Activated CD4-positive, alpha-beta T cell treated with anti-CD3 and anti-CD28 coated beads, Interleukin-2, amount 10 ng/mL, durations not matched to agents 7 days and 5 days (primary cell): ENCODE measurements at places on chromosomes 2 and 18.
A peak's percentile ranks its signal among the peaks of the same experiment; 100 is the strongest.

GRCh38 chr2:144774809-144775208, 254.9 kb upstream of the ZEB2 start:
- no peak for DNase-seq

GRCh38 chr2:130796290-130796689, 40.4 kb upstream of the ARHGEF4 start:
- DNase-seq: no peak

- DNase-seq: no peak
Measured at GRCh38 chr2:38835990-38836389, 39.7 kb downstream of the DHX57 start.

DNA sequence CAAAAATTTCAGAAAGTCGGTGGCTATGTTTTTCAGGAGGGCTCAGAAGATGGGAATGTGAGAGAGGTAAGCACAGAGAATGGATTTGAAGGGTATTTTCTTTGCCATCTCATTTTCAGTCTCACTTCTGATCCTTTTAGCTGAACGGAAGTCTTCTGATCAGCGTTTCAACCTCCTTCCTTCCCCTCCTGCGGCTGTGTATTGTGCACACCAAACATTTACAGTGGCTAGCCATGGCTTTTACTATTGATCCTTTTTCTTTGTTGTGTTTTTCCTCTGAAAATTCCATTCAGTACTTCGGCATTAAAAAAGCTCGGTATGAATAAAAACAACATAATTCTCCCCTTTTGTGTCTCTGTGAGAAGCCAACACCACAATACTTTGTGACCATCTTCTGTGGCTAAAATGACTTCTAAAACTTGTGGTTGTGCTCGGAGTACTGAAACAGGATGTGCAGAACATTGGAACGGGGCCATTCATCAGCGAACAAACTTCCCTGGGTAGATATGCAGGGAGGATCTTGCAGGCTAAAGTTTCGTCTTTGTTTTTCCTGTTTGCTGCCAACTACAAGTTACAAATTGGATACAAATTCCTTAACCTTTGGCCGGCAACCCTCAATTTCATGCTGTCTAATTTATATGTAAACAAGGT, 260.8 kb upstream of the FAM98A start:
- DNase-seq: no peak

GRCh38 chr18:22703883-22704585, 229.1 kb upstream of the RBBP8 start:
- DNase-seq: peak; percentile 18

- DNase-seq: no peak
Measured at GRCh38 chr2:95342556-95343320, 45.6 kb downstream of the KCNIP3 start.

DNA sequence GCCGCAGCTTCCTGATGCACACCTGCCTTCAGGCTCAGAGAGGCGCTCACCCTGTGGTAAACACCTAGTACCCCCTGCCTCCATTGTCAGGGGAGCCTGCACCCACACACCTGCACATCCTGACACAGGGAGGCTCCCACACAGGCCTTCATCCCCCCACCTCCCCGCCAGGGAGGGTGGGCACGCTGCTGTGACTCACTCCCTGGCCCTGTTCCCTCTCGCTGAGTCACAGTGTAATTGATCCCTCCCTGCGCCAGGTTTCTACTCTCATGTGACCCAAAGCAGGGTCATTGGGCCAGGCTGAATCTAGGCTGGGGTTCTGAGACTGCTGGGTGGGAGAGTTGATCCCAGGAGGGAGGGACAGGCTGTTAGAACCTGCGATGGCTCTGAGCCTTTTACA, 8.5 kb upstream of the CELF4 start:
- no peak for DNase-seq

DNA sequence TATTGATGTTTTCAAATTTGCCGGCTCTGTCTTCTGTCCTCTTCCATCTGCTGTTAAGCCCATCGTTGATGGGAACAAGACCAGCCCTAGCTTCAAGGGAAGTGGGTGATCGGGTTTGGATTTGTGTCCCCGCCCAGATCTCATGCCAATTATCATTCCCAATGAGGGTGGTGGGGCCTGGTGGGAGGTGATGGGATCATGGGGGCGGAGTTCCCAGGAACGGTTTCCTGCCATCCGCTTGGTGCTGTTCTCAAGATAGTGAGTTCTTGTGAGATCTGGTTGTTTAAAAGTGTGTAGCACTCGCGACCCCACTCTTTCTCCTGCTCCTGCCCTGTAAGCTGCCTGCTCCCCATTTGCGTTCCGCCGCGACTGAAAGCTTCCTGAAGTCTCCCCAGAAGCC, 9.5 kb downstream of the ASB18 start:
- DNase-seq: no peak

DNA sequence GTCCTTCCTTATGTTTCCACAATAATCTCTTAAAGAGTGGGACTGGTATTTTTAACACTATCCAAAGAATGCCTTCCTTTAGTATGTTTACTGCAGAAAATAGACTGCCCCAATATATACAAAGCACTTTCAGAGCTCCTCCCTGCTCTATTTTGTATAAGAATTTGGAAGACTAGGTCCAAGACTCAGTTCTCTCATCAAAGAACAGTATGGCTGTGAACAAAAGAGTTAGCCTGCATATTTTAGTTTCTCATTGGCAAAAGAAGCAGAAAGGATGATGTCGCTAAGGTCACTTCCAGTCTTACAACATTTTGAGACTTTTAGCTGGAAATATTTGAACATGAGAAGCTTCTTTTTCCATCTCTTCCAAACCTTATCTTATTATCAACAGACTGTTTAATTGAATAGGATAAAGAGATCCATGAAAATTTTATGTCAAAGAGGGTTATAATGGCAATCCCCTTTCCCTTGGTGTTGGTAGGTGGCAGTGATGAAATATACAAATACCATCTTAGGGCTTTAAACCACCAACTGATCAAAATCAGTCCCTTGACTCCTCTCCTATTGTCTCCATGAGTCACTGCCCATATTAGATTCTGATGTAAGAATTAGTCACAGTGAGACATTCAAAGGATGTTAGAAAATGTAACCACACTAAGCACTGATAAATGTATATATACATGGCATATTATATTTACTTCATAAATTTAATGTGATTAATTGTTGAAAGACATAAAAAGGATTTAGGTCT, 266.9 kb upstream of the DSEL start:
- no peak for DNase-seq

- no peak for DNase-seq
Measured at GRCh38 chr2:100038011-100038410, 104.4 kb downstream of the AFF3 start.

- DNase-seq: peak; percentile 63
Measured at GRCh38 chr2:88590998-88591613, 36.2 kb downstream of the EIF2AK3 start.

DNA sequence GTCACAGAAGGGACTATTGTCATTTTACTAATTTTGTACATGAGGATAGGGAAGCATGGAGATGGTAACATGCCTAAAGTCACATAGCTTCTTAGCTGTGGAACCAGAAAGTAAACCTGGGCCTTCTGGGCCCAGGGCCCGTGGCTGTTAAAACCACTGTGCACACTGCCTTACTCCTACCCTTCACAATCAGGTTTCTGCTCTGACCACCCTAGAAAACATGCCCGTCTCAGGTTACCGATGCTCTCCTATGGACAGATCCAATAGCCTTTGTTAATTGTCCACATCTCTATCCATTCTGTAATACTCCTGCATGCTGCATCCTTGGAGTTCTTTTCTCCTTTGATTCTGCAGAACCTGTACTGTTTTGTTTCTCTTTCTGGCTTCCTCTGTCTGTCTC, 79.0 kb upstream of the TACR1 start:
- DNase-seq: no peak

- no peak for DNase-seq
Measured at GRCh38 chr18:3015851-3016250, 2.9 kb upstream of the LPIN2 start.

DNA sequence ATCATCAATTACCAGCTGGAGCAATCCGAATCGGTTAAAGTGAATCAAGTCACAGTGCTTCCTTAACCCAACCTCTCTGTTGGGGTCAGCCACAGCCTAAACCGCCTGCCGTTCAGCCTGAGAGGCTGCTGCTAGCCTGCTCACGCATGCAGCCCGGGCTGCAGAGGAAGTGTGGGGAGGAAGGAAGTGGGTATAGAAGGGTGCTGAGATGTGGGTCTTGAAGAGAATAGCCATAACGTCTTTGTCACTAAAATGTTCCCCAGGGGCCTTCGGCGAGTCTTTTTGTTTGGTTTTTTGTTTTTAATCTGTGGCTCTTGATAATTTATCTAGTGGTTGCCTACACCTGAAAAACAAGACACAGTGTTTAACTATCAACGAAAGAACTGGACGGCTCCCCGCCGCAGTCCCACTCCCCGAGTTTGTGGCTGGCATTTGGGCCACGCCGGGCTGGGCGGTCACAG, 496 bp upstream of the ITGA4 start:
- DNase-seq: peak; percentile 87
